Posterior cingulate gyrus (tissue), 11 donors: ENCODE measurements at places on chromosomes 12 and 14.

- DNase-seq, result no peak
Observed at GRCh38 chr12:7012024-7012607, 6.2 kb downstream of the LPCAT3 start.

- DNase-seq, result no peak
Observed at GRCh38 chr12:65497660-65498059, 219.2 kb downstream of the MSRB3 start.

- DNase-seq, result peak; percentile 42
Observed at GRCh38 chr12:78062786-78063185, 232.1 kb downstream of the NAV3 start.

GRCh38 chr14:101153691-101154090 lies 250.2 kb upstream of the RTL1 start:
- no peak for DNase-seq

- DNase-seq, result no peak
Observed at GRCh38 chr12:95118138-95118787, 44.8 kb upstream of the NR2C1 start.

GRCh38 chr14:26594756-26595545 lies 2.9 kb downstream of the NOVA1 start:
- DNase-seq, result no peak

GRCh38 chr12:83261998-83262397 lies 575.3 kb downstream of the TMTC2 start:
- no peak for DNase-seq

GRCh38 chr12:119770146-119770545 lies 102.2 kb downstream of the PRKAB1 start:
- no peak for DNase-seq

DNA sequence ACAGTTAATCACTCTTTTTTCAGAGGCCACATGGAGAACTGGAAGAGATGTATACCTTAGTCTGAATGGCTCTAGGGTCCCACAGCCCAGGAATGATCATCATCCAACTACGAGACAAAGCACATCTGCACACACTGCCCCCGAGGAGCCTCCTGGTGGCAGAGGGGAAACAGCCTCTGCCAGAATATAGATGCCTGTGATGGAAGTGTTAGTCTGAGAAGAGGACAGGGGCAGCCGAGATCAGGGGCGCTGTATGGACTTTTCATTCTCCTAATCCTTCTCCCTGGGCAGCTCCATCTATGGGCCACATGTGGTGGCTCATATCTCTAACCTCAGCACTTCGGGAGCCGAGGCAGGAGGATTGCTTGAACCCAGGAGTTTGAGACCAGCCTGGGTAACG lies 82.8 kb upstream of the CAPRIN2 start:
- no peak for DNase-seq
